ENCODE measurements at places on chromosomes 12 and 14.

DNA sequence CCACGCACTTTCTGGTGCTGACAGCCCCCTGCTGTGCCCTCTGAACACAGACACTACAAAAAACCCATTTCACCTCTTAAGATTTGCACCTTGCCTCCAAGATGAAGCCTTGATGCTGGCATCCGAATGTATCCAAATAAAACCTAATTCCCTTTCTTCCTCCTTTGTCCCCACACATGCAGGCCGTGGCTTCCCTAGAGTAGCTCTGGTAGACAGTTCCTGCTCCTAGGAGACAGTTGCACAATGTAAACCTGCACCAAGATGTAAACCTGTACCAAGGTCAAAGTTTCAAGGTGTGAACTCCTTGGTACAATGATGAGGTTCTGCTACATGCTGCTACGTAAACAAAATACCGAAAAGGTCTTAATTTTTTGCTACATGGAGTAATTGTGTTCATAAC, 625 bp upstream of the ABHD12B start:
- DNase-seq, result no peak

GRCh38 chr12:7797698-7798398, 8.6 kb downstream of the NANOG start:
- DNase-seq, result no peak

DNA sequence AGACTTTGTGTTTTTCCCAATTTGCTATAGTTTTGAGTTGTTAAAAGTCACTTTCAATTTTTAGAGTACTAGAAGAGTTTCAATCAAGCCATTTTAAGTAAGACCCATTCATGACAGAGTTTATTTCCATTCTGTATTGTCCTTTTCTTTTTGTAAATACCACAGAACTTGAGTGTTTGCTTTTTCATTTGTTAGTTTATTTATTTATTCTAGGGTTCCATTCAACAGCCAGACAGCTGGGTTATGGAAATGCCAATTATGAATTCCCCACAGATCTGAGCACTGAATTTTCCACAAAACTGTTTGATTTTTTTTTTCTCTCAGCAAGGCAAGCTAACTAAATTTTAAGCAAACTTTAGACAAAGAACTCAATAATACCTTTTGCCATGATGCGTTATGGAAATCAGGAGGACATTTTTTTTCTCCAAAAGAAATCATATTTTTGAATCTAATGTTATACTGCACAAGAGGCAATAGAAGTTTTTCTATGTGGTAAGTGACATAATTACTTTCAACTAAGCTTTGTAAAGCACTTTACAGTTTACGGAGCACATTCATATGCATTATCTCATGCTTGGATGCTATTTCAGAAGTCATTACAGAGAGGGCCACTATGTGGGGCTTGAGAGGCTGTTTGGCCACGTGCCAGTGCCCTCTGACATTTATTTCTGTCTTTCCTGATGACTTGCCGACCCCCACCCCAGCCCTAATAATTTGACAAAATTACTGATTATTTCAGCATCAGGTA, 181.5 kb downstream of the VRK1 start:
- DNase-seq, result no peak

GRCh38 chr12:6115389-6115788, 9.1 kb downstream of the VWF start:
- no peak for DNase-seq

DNA sequence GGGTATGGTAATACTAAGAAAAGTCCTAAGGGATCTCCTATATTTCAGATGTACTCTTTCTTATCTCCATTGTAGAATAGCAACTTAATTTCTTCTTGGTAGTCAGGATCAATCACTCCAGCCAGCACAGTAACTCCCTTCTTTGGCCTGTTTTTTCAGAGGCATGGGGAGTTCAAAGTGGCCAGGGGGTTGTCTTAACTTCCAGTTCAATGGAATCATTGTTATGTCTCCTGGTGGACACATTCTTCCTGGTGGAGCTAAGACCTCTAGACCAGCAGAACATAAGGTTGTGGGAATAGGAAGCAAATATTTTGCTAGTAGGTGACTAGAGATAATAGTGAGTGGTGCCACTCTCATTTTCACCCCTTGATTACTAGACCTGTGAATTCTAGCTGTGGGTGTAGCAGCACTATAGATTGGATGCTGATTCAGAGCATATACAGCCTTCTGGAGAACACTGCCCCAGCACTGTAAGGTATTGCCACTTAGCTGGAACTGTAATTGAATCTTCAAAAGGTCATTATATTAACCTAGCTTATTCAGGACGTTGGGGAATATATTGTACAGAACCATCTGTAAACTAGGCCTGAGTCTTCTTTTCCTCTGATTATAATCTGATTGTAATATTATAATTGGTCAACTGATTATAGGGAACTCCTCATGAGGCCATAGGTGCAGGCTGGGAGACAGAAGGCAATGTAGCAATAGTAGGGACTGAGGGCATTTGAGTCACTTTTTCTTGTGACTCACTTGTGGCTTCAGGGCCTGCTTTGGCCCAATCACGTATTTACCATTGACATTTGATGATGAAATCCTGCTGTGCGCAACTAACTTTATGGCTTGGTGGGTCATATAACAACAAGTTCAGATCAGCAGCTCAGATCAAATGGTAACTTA, 60.2 kb upstream of the ATP2B1 start:
- DNase-seq, result peak; percentile 99

DNA sequence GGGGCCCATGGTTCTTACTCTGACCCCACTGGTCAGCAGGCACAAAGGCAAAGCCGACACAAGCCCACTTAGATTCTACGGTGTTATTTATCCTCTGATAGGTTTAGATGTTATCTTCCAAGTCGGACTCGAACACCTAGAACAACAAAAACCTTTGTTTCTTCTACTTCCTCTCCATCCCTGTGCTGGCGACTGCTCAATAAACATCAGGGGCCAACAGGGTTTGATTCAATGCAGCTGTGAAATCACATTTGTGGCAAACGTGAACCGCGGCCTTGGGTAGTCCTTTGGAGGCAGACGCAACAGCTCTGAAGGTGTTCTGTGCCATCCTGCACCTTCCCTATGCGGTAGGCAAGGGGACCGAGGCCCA, 87.2 kb downstream of the CHGA start:
- DNase-seq, result no peak

DNA sequence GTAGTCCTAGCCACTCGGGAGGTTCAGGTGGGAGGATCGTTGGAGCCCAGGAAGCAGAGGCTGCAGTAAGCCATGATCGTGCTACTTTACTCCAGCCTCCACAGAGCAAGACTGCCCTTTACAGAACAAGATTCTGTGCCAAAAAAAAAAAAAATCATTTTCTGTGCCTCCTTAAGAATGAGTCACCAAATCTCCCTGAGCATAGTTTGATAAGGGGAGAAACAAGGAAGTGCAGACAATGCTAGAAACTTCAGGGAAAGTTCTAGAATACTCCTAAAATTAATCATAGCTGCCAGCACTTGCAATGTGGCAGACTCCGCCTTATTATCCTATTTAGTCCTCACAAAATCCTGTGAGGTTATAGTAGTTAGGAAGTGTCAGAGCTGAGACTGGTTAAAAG, 74.5 kb downstream of the KCNK10 start:
- DNase-seq, result no peak

- peak; percentile 78 for DNase-seq
Observed at GRCh38 chr12:40152783-40153383, 47.0 kb upstream of the SLC2A13 start.

DNA sequence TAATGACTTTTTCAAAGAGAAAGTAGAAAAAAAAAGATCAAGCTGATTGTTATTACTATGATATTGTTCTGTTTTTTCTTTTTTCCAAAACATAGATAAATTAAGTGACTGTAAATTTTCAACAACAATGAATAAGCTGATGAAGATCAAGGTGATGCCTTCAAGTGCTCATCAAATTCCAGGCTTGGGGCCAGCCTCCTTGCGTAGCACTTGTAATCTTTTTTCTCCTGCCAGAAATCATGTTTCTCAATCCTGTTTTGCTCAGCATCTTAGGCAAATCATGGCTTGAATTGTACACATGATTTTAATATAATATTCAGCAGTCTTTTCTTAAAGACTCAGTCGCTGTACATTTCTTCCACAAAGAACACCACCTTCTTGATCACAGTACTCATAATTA, 333.2 kb downstream of the NPAS3 start:
- no peak for DNase-seq

DNA sequence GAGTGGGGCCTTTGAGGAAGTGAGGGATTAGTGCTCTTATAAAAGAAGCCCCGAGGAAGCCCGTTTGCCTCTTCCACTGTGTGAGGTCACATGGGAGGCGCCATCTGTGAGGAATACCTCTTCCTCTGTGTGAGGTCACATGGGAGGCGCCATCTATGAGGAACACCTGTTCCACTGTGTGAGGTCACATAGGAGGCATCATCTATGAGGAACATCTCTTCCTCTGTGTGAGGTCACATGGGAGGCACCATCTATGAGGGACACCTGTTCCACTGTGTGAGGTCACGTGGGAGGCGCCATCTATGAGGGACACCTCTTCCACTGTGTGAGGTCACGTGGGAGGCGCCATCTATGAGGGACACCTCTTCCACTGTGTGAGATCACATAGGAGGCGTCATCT, 69.7 kb downstream of the SLC24A4 start:
- DNase-seq, result peak; percentile 36

- DNase-seq, result no peak
Observed at GRCh38 chr14:72033365-72033764, 101.1 kb downstream of the RGS6 start.

DNA sequence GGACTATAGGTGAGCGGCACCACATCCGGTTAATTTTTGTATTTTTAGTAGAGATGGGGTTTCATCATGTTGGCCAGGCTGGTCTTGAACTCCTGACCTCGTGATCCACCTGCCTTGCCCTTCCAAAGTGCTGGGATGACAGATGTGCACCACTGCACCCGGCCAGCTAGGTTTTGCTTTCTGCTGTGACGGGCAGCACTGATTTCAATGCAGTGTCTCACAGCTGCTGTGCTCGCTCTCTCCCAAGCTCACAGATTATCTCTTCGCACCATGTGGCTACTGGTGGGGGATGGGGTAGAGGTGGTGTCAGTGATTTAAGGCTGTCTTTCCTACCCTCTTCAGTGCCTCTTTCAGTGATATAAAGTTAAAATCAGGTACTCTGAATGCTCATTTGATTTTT, 909.1 kb downstream of the TRHDE start:
- no peak for DNase-seq

GRCh38 chr12:91388573-91388972, 206.0 kb upstream of the DCN start:
- no peak for DNase-seq

- DNase-seq, result peak; percentile 31
Observed at GRCh38 chr12:1607940-1608712, 13.7 kb upstream of the FBXL14 start.

GRCh38 chr14:62778852-62779251, 266.4 kb downstream of the KCNH5 start:
- DNase-seq, result no peak

DNA sequence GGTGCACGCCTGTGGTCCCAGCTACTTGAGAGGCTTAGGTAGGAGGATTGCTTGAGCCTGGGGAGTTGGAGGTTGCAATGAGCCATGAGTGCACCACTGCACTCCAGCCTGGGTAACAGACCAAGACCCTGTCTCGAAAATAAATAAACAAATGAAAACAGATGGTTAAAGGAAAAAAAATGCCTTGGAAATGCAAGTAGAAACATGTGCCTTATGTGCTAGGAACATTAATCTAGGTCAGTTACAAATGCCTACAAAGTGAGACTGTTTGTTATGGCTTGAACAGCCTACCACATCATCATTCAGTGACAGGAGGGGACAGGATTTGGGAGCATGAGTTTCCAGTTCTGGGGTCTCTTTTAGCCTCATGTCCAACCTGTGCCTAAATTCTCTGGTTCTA, 52.4 kb upstream of the BCAT1 start:
- DNase-seq, result no peak

GRCh38 chr12:82781309-82781997, 94.7 kb downstream of the TMTC2 start:
- no peak for DNase-seq

DNA sequence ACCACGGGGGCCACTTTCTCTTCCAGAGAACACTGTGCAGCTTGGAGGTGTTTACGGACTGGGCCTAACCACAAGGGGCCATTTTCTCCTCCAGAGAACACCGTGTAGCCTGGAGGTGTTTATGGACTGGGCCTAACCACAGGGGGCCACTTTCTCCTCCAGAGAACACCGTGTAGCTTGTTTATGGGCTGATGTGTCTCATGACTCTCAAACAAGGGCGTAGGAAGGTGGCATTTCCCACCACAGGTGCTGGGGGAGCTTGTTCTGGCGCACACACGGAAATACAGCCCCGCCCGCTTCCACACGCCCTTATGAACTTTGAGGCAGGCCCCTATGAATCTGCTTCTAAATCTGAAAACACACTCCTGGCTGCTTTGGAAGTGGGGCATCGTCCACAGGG, 174.6 kb upstream of the SFSWAP start:
- no peak for DNase-seq

DNA sequence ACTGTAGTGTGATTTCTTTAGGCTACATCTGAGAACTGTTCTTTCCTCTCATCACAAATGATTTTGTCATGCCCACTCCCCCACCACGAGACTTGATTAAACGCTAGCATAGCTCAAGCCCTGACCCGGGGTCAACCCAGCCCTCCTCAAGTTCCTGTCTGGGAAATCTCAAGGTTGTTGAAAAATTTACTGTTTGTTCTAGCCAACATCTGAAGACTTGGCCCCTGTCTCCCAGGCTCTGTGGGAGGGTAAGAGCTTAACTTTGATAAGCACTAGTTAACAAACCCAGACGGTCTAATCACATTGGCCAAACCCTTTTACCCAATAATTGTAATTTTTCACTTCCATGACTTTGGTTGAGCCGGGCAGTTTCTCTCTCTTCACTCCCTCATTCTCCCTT, 86.2 kb upstream of the AMIGO2 start:
- no peak for DNase-seq
